Vagina (tissue), 2 donors: ENCODE measurements at places on chromosomes 6 and 20. TPM values are rescaled to one million over a fixed set of nuclear protein-coding genes. Genes with fewer than 3 reads are reported as not detected.

NFATC2 gene
- 7.4 TPM for total RNA-seq

DNA sequence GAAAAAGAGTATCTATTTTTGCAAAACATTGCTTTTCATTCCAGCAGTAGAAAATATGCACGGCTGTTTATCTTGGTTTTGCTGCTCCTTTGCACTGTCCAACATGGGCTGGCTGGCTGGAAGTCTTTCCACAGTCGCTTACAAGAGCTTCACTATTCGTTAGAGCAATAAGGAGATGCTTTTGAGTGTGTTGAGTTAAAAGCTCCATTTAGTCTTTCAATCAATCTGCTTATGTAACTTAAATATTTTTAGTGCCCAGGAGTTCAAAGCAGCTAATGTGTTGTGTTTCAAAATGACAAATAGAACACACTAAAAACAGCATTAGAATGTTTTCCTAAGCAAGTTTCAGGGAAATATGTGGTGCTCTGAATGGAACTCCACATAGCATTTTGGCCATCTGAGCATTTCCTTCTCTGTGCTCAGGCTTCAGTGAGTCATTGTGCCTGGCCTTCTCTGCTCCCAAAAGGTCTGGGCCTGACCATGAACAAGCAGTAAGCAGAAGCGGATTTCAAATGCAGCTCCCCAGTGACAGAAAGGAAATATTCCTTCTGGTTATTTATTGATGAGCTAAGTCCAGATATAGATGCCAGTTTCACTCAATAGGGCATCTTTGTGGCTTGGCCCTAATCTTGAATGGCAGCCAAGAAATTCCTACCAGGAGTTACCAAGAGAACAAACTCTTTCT, 580.3 kb downstream of the TENT5A start:
- H3K4me1 ChIP-seq = no peaks in the 10 kb centered on the region
- no peak overlapping the region for H3K4me3 ChIP-seq
- H3K27ac ChIP-seq = peak overlapping the region; percentile 31
- no peaks in the 10 kb centered on the region for H3K36me3 ChIP-seq

- no peak for DNase-seq
- H3K4me1 ChIP-seq = no peaks in the 10 kb centered on the region
- no peak overlapping the region for H3K4me3 ChIP-seq
These were observed 192.5 kb upstream of the MCHR2 start for GRCh38 chr6:100186552-100186951.

DNA sequence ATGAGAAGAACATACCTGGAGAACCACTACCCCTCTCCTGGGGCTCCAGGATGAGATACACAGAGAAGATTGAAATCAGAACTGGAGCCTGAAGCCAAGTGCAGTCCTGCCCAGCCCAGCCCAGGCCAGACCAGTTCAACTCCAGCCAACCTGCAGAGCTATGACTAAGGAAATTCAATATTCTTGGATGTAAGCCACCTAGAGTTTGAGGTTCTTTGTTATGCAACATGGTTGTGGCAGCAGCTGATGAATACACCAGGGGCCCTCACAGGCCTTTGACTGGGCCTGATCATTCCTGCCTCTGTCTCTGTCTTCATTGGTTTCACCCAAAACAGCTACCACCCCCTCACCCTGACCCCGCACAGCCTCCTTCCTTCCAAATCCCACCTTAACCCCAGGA, 167.8 kb downstream of the LRFN2 start:
- DNase-seq = no peak
- no peak overlapping the region for H3K4me3 ChIP-seq
- H3K27me3 ChIP-seq = no peaks in the 10 kb centered on the region
- H3K4me1 ChIP-seq = no peaks in the 10 kb centered on the region
- H3K36me3 ChIP-seq = no peaks in the 10 kb centered on the region
- no peak overlapping the region for H3K27ac ChIP-seq
